Myocyte (in vitro differentiated cells): ENCODE measurements at places on chromosomes 2 and 18. TPM values are rescaled to one million over a fixed set of nuclear protein-coding genes. Genes with fewer than 3 reads are reported as not detected.

The CYTIP gene
- 1.9 and 2.4 TPM in 2 replicates for total RNA-seq

The EML6 gene
- 3.5 and 29.7 TPM in 2 replicates for total RNA-seq

DNA sequence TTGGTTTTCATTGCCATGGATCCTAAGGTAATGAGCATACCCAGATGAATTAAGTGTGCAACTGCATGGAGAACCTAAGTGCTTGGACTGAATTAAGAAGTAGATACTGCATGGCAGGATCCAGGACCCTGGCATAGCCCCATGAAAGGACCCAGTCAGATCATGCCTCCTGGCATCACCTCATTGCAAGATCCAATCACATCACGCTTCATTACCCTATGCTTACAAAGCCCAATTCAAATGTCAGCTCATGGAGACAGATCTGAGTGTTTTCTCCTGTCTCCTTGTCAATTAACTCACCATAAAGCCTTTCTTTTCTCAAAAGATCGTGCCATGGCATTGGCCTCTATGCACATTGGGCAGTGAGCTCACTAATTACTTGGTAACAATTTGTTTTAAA is 519.8 kb upstream of the ZNF804A start:
- DNase-seq: no peak

GRCh38 chr2:67833632-67834031 is 229.2 kb downstream of the C1D start:
- no peak for DNase-seq

- DNase-seq: no peak
Measured at GRCh38 chr2:138814123-138814898, 34.1 kb upstream of the NXPH2 start.
